ENCODE measurements at places on chromosomes 13 and 19.

DNA sequence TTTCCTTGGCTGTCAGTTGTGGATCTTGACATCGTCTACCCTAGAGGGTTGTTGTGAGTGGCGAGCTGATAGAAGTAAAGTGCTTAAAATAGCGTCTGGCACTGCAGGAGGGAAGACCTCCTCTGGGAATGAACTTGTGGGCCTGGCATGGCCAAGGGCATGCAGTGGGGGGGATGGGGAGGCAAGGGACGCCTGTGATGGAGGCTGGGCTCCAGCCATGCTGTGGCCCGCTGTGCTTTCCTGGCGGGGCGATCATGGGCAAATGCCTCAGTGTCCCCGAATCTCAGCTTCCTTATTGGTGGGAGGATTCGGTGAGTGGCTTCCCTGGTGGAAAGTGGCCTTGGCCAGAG, 10.7 kb downstream of the CARM1 start:
- no peak for DNase-seq

- no peak for DNase-seq
Observed at GRCh38 chr19:3660493-3661219, 34.1 kb upstream of the CACTIN start.

DNA sequence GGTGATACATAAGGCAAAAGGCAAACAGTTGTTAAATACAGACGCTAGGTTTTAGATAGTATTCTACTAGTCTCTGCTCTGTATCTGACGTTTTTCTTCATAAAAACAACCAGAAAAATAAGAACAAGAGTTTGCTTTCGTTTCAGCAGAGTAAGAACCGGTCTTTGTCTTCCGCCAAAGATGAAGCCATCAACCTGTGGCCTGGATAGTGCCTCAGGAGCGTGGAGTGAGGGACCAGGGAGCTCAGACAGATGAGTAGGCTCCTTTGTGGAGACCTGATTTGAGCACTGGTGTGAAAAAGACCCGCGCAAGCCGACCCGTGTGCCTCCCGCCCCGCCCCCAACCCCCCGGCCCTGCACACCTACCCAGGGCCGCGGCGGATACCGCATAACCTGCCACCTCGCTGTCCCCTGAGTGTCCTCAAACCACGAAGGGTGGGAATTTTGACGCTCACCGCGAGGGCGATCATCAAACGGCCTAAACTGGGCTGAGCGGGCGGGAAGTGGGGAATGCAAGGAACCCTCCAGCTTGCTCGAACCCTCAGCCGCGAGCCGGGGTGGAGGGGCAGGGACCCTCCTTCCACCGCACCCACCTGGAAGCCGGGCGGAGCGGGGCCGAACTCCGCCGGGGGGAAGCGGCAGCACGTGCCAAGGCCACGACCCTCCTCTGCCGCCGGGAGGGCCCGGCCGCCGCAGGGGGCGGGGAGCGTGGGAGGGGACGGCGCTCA, 866 bp upstream of the LMO7 start:
- no peak for DNase-seq

DNA sequence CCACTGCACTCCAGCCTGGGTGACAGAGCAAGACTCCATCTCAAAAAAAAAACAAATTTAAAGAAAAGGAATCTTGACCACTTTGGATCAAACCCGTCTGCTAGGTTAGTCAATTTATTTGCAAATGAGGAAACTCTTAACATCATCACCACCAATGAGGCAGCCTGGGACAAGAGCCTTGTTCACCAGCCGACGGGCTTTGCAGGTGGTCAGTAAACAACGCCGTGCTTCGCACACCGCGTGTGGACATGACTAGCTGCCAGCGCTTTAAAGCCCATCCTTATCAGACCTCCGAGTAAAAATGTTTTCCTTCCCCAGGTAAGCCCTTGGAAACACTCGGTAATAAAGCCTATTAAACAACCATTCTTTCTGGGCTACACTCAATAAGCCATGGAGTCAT, 41.9 kb downstream of the INSR start:
- DNase-seq, result no peak

GRCh38 chr13:28055357-28055756, 45.0 kb downstream of the FLT3 start:
- DNase-seq, result no peak
